Fibroblast of the aortic adventitia (primary cell): ENCODE measurements at places on chromosomes 4 and X.
A peak's percentile ranks its signal among the peaks of the same experiment; 100 is the strongest.

GRCh38 chr4:187128976-187129375 is 405.3 kb upstream of the FAT1 start:
- DNase-seq = no peak

- DNase-seq = peak; percentile 19
Observed at GRCh38 chrX:131626681-131627296, 82.9 kb downstream of the OR13H1 start.

DNA sequence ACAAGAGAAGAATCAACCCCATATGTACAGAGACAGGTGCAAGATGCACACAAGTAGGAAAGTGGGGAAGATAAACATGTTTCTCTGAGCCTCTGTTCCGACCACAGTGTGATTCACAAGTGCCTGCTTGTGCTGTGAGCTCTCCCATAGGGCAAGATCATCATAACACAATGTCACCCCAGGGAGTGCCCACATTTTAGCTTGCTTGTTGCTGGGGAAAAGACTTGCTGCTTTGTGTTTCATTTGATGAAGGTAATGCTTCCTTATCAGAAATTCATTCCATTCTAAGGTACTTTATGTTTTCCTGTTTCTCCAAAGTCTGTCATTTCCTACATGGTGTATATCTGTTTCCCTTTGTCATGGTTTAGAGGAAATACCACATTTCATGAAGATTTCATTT is 304.5 kb upstream of the DIPK2B start:
- peak; percentile 45 for DNase-seq

GRCh38 chr4:41613386-41613785 is 75.4 kb downstream of the LIMCH1 start:
- no peak for DNase-seq

DNA sequence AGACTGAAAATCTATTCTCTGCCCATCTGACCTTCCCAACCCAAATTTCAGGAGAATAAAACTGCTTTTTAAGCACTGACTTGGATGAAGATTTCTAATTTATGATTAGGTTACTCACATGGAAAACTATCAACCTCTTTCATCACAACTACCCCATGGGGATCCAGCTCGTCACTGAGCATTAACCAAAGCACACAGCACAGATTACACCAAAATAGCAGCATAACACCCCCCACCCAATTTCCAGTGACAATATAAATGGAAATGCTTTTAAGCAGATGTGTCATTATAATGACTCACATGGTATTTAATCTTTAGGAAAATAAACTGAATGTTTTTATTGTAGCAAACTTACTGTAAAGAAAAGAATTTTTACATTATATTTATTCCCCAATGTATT is 9.7 kb downstream of the SERTM2 start:
- peak; percentile 1 for DNase-seq

DNA sequence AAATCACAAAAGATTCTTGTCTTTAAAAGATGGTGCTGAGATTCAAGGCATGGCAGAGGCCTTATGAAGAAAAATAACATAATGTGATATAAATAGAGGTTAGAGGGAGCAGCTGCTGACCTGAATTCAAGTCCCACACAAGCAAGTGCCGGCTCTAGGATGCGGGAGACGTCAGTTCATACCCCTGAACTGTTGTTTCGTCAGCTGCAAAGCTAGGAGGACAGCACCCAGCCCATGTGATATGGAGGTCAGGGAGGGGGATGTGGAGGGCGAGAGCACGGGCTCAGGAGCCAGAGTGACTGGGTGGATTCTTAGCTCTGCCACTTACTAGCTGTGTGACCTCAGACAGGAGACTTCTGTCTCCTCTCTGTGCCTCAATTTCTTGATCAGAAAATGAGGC is 77.9 kb downstream of the JAKMIP1 start:
- no peak for DNase-seq

DNA sequence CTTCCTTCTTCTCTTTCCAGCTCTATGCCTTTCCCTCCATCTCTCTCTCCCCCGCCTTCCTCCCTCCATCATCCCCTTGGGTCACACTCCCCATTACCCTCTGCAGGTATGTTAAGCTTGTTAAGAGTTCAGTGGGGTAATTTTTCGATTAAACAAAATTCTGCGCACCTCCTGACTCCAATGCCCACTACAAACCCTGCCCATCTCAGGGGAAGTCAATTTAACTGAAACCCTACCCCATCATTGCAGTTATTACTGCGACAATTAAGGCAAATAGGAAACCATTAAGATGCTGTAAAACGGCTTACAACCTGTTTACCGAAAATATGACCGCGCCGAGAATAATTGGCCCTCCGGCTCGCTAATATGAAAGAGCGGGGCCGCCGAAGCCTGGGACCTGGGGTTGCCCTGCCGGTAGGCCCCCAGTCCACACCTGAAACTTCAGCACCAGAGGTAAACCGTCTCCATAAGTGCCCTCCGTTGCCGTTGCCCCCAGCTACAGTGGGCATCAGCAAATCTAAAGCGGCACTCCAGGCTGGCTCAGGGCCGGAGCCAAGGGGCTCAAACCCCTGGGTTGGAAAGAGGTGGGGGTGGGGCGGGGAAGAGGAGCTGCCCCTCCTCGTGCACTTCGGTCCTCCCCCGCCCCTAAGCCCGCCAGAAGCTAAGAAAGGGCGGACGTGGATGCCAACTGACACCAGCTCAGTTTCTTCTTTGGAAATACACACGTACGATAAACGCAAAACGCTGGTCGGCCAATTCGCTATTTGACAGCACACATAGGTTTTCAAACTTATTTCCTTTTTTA is 4.8 kb downstream of the ARX start:
- no peak for DNase-seq

GRCh38 chr4:8905773-8906667 is 34.4 kb upstream of the HMX1 start:
- DNase-seq = no peak

DNA sequence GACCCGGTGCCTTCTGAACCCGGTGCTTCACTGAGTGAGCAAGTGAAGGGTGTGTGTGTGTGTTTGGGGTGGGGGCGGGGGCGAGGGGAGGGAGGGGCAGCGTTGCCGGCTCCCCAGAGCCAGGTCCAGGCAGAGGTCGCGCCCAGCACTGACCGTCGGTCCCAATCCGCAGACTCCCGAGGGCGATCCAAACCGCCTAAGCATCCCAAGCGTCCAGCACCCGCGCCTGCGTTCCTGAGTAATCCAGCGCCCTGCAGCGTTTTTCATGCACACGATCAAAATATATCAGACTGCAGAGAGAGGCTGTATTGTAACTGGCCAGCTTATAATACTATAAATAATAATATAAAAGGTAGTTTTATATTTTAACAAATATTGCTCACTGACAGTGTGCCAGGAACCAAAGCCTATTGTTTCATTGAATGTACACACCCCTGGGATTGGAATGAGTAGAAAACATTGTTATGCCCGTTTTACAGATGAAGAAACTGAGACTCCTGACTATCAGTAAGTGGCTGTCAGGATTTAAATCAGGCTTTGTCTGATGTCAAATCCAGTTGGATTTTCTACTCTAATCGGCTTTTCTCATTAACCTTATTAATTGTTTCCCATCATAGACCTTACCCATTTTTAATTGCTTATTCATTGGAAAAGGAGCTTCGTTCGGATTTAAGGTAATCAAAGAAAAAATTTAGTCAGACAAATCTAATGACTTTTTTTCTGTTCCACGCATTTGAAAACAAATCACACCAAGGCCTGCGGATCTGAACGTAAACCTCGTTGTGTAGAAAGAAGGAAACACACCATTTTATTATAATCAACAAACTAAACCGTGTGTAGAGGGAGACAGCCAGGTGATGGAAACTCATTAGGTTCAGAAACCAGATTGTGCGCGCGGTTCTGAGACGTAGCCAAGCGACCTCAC is 4.0 kb upstream of the NKX3-2 start:
- DNase-seq = no peak

GRCh38 chr4:14315129-14315528 is 687.2 kb upstream of the CPEB2 start:
- no peak for DNase-seq

- peak; percentile 13 for DNase-seq
Observed at GRCh38 chrX:30654989-30655607, 1.9 kb downstream of the GK start.

GRCh38 chrX:131818297-131818936 is 204.7 kb upstream of the STK26 start:
- DNase-seq = no peak

DNA sequence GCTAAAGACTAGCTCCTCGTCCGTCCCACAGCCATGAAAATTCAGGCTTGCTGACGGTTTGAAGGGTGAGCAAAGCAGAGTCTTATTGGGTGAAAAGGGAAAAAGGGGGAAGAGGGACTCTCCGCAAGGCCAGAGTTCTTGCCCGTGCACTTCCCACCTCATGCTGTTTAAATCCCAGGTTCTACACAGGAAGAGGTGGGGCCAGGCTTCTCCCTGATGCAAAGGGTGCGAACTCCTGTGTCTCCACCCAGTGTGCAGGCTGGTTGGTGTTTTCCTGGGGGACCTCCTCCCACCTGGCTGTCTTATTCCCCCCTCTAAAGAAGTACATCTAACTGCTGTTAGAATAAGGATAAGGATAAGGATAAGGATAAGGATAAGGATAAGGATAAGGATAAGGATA is 18.0 kb upstream of the LANCL3 start:
- DNase-seq = no peak

- no peak for DNase-seq
Observed at GRCh38 chr4:41405464-41406112, 132.4 kb upstream of the LIMCH1 start.

GRCh38 chr4:170872794-170873193 is 783.0 kb upstream of the AADAT start:
- no peak for DNase-seq

GRCh38 chrX:112056886-112057285 is 25.7 kb downstream of the TRPC5 start:
- DNase-seq = no peak

DNA sequence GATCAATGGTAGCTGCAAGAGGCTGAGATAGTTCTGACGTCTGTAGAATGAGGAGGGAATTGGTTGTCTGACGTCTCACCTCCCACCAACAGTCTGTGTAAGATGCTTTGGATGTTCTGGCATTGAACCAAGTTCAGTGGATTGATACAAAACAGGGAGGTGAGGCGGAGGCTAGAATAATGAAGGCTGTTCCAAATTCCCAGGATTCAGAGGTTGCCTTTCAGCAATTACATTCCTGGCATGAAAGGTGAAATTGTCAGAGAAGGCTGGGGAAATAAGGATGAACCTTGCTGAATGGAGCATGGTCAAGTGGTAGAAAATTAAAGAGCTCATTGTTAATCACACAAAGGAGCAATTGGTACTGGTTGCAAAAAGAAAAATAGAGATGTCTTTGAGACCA is 241.6 kb downstream of the FBXW7 start:
- DNase-seq = no peak

- no peak for DNase-seq
Observed at GRCh38 chr4:52135171-52135570, 84.1 kb downstream of the SPATA18 start.

DNA sequence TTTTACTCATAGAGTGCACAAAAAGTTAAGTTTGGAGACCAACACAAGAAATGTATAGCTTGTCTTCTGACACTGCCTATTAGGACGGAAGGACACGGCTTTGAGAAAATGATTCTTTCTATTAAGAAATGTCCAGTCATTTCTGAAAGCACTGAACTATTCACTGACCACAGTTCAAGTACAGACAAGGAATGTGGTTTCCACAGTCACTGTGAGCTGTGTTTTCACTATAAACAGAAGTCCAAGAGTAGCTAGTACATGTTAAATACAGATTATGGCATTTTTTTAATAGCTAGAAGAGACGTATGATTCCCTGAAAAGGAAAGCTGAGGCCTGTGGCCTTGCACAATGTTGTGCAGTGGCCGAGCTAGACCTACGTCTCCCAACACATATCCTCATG is 115.1 kb upstream of the GPM6A start:
- no peak for DNase-seq
